Nasal cavity respiratory epithelium epithelial cell of viscerocranial mucosa (primary cell): ENCODE measurements at places on chromosomes 4 and X. TPM values are rescaled to one million over a fixed set of nuclear protein-coding genes. Genes with fewer than 3 reads are reported as not detected.

The CENPI gene
- total RNA-seq: 1.1 and 1.7 TPM in 2 replicates

The TRIML2 gene
- total RNA-seq: under 0.01 and 0.07 TPM in 2 replicates

The BDH2 gene
- 13.3 and 23.9 TPM in 2 replicates for total RNA-seq

The KLB gene
- under 0.01 TPM in 2 replicates for total RNA-seq

The SPARCL1 gene
- 0.07 TPM in 1 of 2 replicates, not detected in the other for total RNA-seq

The CT55 gene
- total RNA-seq: not detected in 2 replicates

The TCEAL9 gene
- total RNA-seq: 59.6 and 61.9 TPM in 2 replicates

The OTUD6A gene
- not detected in 2 replicates for total RNA-seq

The GUCY1B1 gene
- total RNA-seq: 1.4 and 2.7 TPM in 2 replicates

The HSD17B13 gene
- total RNA-seq: 0.07 TPM in 1 of 2 replicates, not detected in the other

The ARHGAP36 gene
- total RNA-seq: not detected in 2 replicates

The WDR44 gene
- total RNA-seq: 11.3 and 20.3 TPM in 2 replicates

The CYBB gene
- under 0.01 TPM in 1 of 2 replicates, not detected in the other for total RNA-seq

The H2BW2 gene
- not detected in 2 replicates for total RNA-seq

The ZCCHC12 gene
- total RNA-seq: not detected in 2 replicates

The PRRG3 gene
- not detected in 2 replicates for total RNA-seq

The FGFBP2 gene
- not detected in 2 replicates for total RNA-seq

The NLRP2B gene
- total RNA-seq: not detected in 2 replicates

The C4orf50 gene
- not detected in 2 replicates for total RNA-seq

The MGAT4D gene
- not detected in 2 replicates for total RNA-seq

The CLGN gene
- 26.7 and 32.4 TPM in 2 replicates for total RNA-seq

The HSPA4L gene
- total RNA-seq: 31.4 and 36.7 TPM in 2 replicates

The AWAT1 gene
- total RNA-seq: not detected in 2 replicates

The MXRA5 gene
- total RNA-seq: 0.34 and 22.8 TPM in 2 replicates

The WDFY3 gene
- 60.5 and 108 TPM in 2 replicates for total RNA-seq

The LUZP4 gene
- not detected in 2 replicates for total RNA-seq

The TCEAL5 gene
- not detected in 2 replicates for total RNA-seq

The SLC25A4 gene
- total RNA-seq: 11.3 and 16.8 TPM in 2 replicates

The BGN gene
- total RNA-seq: 0.21 TPM in 1 of 2 replicates, not detected in the other

The ABLIM2 gene
- total RNA-seq: 1.9 and 3.4 TPM in 2 replicates
